ENCODE measurements at places on chromosomes 2 and 18. TPM values are rescaled to one million over a fixed set of nuclear protein-coding genes. Genes with fewer than 3 reads are reported as not detected.

DNA sequence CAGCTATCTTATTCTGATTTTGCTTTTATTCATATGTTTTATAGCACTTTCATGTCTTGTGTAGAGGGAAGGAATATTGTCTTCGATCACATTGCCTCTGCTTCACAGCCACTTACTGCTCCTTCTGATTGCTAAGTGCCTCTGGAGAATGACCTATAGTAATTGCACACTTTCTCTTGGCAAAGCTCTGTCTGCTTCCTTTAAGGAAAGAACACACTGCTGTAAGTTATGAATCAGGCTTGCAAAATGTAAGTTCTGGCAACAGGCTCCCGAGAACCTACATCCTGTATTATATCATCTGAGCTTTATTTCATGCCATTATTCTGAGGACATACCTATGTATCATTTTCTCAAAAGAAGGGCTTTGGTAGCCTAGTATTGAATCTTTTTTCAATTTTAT lies 170.7 kb downstream of the ZNF804A start:
- no peak for DNase-seq

DNA sequence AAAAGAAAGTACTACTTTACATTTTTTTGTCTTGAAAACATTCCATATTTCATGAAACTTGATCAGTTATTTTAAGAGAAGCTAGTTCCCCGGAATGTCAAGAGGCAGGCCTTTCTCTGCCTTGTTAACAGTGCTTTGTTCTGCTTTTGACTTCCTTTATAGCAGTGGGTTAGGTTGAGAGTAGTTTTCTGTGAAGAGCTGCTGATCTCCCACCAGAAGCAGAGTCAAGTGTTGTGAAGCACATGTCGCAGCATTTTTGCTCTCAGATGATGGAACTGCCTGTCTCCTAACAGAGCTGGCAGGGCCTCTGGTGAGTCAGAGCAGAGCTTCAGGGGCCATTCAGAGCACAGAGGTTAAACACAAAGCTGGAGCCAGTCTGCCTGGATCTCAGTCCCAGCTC lies 871.8 kb downstream of the SLC4A3 start:
- DNase-seq, result no peak

DNA sequence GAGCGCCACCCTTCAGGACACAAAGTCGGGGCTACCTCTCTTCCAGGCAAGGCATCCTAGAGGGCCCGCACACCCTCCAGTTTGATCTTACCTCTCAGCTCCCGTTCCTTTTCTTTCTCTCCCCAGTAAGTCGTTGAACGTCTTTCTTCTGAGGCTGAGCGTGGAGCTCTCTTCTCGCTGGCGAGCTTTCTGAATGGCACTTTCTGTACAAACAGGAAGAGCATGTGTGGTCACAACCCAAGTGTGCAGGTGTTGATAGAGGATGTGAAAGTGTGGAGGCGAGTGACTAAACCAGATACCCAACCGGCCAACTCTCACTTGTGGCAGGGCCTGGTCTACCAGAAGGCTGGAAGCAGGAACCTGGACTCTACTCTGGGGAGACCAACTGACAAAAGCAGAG lies at the start of gene AFF3:
TSS of gene AFF3 (minus strand) at position 198 of the 400 bp plus-strand sequence. CDS start 38,136 bp downstream, outside the sequence.
- DNase-seq, result no peak

The ORC2 gene
- total RNA-seq, result 42.3 TPM

The CDH2 gene
- 0.09 TPM for total RNA-seq

DNA sequence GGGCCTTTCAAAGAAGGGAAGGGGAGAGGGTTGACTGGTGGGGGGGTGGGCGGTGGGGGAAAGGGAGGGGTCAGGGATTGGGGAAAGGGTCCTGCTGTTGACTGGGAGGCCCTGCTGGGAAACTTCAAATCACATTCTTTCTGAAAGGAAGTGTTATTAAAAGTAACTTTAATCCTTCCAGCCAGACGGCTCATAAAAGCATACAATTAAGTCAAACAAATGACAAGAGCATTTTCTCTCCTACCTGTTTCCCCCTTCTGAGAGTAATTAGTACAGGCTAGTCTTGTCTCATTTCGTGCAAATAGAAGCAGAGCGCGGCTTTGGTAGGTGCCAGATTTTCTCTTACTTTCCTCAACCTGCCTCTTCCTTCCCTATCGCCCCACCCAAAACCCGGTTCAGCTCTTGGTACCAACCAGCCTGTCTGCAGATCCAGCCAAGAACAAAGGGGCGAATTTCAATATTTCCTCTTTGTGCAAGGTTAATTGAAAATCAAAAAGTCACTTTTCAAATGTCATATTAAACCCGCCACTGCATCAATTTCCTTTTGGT lies 2112.6 kb upstream of the PIK3C3 start:
- DNase-seq, result no peak

GRCh38 chr2:11250400-11251196 lies 93.8 kb downstream of the ROCK2 start:
- no peak for DNase-seq

The ASPRV1 gene
- total RNA-seq, result 0.60 TPM

GRCh38 chr2:134716721-134717243 lies 2.0 kb downstream of the TMEM163 start:
- no peak for DNase-seq

All from K562 (cell line).